Activated CD4-positive, alpha-beta T cell treated with anti-CD3 and anti-CD28 coated beads for 1 hour (primary cell): ENCODE measurements at places on chromosomes 13 and 19.

- no peak for DNase-seq
Observed at GRCh38 chr19:7214324-7215089, 79.7 kb downstream of the INSR start.

DNA sequence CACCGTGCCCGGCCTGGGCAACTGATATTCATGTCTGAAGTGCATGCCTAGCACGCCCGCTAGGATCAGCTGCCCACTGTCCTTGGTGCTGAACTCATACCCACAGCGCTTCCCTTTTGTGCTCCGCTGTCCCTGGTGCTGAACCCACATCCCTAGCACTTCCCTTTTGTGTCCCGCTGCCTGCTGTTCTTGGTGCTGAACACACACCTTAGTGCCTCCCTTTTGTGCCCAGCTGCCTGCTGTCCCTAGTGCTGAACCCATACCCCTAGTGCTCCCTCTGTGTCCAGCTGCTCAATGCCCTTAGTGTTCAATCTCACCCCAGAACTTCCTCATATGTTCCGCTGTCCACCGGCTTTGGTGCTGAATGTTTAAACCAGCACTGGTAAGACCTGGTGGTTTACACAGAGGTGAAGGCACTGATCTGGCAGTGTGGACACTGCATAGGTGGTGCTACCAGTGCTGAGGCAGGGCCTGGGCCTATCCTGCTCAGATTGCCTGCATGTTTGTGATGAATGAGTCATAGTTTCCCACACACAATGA, 26.3 kb upstream of the SIGLEC11 start:
- DNase-seq: peak; percentile 48

DNA sequence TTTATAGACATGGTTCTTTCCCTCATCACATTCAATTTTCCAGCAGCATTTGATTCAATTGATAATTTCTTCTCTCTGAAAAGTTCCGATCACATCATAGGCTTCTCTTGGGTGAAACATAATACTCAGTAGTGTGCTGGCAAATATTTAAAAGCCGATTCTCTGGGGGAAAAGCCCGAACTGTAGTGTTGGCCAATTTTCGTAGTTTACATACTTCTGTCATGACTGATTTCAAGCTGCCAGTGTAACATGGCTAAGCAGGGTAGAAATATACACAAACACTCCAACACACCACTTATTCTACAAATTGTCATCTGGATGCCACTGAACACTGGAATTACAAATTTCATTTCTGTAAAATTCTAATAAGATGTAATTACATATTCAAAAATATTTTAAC, 56.1 kb upstream of the FREM2 start:
- no peak for DNase-seq

DNA sequence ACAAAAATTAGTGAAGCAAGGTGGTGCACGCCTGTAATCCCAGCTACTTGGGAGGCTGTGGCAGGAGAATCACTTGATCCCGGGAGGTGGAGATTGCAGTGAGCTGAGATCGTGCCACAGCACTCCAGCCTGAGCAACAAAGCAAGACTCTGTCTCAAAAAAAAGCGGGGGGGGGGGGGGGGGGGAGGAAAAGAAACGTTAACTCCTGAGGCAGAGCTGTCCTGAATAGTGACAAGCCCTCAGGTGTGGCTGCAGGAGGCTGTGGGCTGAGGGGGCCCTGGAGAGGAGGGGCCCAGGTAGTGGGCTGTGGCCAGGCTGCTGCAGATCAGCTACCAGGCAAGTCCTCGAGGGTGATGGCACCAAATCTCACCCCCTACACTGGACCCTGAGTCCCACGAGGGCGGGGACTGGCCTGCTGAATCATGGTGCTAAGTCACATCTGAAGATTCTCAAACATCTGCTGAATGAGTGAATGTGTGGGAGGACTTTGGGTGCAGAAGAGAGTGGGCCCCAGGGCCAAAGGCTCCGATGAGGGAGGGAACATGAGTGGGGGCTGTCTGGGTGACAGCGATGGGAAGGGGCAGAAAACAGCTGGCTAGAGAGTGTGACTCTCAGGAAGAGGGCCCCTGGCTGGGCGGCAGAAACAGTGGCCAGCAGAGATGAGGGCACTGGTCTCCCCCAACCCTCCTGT, 24.6 kb upstream of the ATP1A3 start:
- DNase-seq: no peak

DNA sequence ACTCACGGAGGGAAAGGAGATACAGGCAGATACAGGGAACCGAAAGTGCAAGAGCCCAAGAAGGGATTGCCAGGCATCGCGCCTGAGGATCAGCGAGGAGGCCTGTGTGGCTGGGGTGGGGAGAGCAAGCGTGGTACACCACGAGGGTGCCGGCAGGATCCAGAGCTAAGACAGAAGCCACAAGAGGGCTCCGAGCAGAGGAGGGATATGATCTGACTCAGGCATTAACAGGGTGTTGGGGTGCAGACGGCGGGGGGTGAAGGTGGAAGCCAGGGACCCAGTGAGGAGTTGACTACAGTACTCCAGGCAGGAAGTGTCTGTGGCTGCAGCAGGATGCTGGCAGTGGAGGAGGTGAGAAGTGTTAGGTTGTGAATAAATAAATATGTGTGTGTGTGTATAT, 5.4 kb upstream of the PPP1R37 start:
- DNase-seq: no peak

GRCh38 chr13:80870186-80870585, 529.3 kb upstream of the SPRY2 start:
- no peak for DNase-seq

- DNase-seq: no peak
Observed at GRCh38 chr19:32702010-32702409, 10.4 kb downstream of the NUDT19 start.

DNA sequence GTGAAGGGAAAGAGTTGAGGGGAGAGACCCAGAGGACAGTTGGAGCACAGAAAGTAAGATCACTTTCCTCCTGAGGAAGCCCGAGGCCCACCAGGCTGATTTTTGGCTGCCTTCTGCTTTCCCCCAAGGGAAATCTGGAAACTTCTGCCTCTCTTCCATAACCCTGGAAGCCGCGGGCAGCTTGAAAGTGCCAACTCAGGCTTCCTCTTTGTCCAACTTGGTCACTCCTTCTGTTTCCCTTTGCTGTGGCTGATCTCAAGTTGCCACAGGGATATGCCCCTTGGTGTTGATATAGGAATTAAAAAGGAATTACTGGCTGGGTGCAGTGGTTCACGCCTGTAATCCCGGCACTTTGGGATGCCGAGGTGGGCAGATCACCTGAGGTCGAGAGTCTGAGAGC, 5.7 kb upstream of the CD70 start:
- DNase-seq: no peak

DNA sequence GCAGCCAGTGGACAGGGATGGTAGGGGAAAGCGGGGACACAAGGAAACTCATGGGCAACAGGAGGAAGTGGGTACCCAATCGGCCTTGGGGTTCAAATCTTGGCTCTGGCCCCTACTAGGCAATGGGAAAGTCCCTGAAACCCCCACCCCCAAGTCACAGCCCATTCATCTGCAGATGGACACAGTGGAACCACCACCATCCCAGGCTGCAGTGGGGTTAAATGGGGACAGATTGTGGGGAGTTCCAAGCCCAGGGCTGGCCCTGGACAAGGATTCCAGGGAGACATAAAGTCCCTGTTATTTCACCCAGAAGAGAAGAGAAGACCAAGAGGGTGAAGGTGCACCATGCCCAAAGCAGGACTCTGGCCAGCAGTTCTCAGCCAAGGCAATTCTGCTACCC, 48.5 kb downstream of the CPAMD8 start:
- no peak for DNase-seq

- DNase-seq: no peak
Observed at GRCh38 chr13:38759390-38759789, 72.5 kb downstream of the FREM2 start.

- DNase-seq: no peak
Observed at GRCh38 chr13:75485286-75486062, 3.5 kb upstream of the TBC1D4 start.

DNA sequence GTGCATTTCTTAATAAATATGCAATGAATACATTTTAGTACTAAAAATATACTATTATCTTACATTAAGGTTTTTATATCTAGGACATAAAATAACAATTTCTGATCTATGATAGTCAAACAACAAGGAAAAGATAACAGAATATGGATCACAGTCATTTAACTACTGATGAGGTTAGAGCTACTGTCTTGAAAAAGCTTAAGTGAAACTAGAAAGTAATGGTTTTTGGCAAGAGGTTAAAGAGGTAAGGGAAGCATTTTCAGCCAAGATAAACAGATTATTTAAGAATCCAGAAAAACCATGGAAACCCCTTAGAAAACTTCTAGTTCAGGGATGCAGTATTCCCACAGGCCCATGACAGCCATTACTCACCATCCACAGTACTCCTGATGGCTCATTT, 787.4 kb downstream of the DACH1 start:
- DNase-seq: no peak

DNA sequence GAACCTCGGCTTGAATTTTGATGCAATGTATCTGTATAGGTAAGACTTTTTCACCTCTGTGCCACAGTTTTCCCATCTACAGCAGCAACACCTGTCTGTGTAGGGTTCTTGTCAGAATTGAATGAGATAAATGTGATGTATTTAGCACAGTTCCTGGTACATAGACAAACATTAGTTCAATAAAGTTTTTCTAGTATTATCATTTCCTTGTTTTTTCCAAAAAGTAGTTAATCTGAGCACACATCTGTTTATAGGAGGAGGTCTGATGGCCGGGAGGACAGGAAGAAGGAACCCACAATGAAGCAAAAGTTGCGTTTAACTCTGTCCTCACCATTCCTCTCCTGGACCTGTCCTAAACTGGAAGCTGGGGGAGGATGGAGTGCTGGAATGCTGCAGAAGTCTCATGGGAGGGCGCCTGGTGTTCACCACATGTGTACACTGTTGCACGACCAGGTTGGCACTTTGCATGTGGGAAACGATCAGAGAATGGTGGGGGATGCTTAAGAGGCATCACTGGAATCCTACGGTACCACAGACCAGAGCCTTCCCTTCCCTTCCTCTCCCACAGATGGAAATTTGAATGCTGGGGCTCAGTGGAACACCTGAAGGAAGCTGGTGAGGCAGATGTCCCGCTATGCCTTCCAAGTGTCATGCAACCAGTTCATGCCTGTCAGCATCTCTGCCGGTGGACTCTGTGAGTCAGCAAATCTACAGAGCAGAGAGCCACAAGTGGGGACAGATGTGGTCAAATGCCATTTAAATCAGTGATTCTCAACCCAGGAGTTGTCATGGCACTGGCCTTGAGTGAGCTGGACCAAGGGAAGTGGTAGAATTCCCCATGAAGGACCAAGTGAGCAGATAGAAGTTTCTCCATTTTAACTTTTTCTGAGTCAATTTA, 315.6 kb downstream of the DLEU7 start:
- DNase-seq: no peak

DNA sequence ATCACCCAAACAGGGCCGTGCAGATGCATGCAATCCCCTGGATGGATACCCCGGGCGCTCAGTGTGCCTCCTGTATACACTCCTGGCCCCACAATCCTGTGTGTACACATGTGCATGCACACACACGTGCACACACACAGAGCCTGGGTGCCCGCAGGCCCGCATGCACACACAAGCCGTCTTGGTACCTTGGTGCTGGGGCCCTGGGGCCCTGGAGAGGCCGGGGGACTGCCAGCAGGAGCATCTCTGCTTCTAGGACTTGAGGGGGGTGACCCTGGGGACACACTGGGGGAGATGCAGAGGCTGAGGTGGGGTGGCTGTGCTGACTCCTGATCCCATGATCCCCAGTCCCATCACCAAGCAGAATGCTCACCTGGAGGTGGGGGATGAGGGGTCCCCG, 15.6 kb upstream of the EPOR start:
- DNase-seq: no peak

GRCh38 chr19:41367848-41368301, 3.9 kb upstream of the B9D2 start:
- no peak for DNase-seq

- DNase-seq: no peak
Observed at GRCh38 chr19:17871878-17872250, at the start of gene SLC5A5. Gene SLC5A5, plus strand, starts transcription at chr19:17871945. Its CDS starts 375 bp downstream, at chr19:17872320.

DNA sequence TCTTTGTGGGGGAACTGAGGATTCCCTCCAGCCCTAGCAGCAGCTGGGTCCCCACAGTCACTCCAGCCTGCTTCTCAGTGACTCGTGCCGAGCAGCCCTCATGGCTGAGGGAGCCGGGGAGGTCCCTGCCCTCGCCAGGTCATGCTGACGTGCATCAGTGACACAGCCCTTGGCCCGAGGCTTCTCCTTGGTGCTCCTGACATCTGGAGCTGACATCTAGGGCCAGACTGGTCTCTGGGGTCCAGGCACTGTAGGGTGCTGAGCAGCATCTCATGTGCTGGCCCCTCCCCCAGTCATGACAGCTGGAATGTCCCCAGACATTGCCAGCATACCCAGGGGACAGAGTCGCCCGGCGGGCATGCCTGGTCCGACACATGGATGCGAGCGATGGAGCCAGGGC, 14.4 kb downstream of the COMP start:
- DNase-seq: no peak

DNA sequence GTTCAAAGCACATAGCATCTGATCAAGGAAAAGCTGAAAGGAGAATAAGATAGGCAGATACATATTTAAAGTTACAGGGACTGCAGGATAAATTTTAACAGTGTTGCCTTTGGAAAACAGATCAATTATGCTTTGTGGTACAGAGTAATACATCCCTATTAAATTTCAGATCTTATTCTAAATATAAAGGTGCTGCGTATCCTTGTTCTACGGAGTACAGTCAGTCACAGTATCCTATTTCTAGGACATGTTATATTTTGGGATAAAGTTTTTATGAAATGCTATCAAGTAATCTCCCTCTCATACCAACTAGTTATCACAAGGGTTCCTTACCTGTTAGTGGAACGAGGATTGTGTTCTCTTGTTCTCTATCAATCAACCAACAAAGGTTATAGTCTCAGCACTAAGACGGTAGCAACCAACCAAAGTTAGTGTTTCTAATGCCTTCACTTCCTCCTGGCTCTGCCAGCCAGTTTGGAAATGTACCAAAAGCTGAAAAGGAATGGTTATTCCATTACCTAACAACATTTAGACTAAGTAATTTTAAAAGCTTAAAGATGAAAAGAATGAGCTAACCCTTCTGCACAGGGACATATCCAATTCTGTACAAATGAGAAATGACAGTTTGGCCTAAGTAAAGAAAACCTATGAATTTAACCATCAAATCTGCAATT, 35.2 kb downstream of the TSC22D1 start:
- no peak for DNase-seq

GRCh38 chr13:94987081-94987480, 274.7 kb upstream of the SOX21 start:
- no peak for DNase-seq

GRCh38 chr19:48186015-48186414, 15.5 kb downstream of the ZSWIM9 start:
- no peak for DNase-seq

DNA sequence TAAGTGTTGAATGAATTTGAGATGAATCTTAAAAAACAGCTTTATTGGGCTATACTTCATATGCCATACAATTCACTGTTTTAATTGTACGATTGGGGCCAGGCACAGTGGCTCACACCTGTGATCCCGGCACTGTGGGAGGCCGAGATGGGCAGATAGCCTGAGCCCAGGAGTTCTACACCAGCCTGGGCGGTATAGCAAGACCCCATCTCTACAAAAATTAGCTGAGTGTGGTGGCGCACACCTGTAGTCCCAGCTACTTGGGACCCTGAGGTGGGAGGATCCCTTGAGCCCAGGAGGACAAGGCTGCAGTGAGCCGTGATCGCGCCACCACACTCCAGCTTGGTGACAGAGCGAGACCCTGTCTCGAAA, 10.3 kb downstream of the ARID3A start:
- no peak for DNase-seq
